Tibial nerve (tissue), 4 donors: ENCODE measurements at places on chromosomes 16 and 17.

DNA sequence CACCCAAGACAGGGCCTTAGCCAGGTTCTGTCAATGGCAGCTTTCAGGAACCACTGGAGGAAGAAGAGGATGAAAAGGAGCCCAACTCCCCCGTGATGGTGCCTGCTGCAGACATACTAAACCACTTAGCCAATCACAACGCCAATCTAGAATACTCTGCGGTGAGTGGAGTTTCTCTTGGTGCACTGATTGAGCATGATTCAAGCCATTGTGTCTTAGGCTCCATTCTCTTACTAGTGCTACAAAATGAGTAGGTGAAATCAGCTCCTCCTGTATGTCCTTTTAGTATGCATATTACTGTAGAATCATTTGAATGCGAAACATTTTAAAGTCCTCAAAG, 1.4 kb downstream of the SETD6 start:
- no peaks in the 10 kb centered on the region for H3K27me3 ChIP-seq
- H3K4me3 ChIP-seq: no peak overlapping the region
- H3K36me3 ChIP-seq: peaks cover 44% of the 10 kb centered on the region

GRCh38 chr17:4204710-4205173, 59.0 kb downstream of the ANKFY1 start:
- H3K4me3 ChIP-seq: no peak overlapping the region
- no peaks in the 10 kb centered on the region for H3K36me3 ChIP-seq
- H3K4me1 ChIP-seq: peaks cover 4% of the 10 kb centered on the region

- DNase-seq: no peak
- peaks cover 36% of the 10 kb centered on the region for H3K4me1 ChIP-seq
- H3K27me3 ChIP-seq: no peaks in the 10 kb centered on the region
- no peaks in the 10 kb centered on the region for H3K36me3 ChIP-seq
- H3K27ac ChIP-seq: peak overlapping the region; percentile 75
- H3K4me3 ChIP-seq: peak overlapping the region; percentile 95
Measured at GRCh38 chr17:64128787-64129514, 993 bp downstream of the ERN1 start.

DNA sequence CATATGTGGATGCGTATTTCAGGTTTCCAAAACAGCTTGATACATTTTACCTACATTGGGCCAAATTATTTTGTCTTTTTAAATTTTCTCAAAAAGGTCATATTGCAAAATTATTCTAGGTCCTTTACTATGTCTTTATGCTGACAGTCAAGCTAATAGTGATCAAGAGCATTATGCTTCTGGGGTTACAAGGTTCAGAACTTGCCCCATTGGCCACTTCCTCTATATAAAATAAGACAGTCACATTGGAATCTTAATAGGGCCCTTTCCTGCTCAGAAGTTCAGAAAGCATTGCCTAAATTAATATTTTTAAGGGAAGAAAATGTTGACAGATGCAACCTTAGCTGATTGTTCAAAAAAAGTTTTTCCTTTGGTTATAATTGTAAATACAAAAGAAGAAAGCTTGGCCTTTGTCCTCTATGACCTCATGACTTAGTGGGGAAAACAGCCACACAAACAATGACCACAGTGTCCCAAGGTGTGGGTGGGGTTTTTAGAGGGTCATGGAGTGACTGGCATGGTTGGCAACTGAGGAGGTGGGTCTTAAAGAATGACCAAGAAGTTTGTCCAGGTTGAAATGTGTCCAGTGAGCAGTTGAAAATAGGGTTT, 11.8 kb upstream of the RAB11FIP4 start:
- H3K27me3 ChIP-seq: no peaks in the 10 kb centered on the region

- no peak overlapping the region for H3K4me3 ChIP-seq
- no peak for DNase-seq
- H3K27ac ChIP-seq: no peak overlapping the region
- H3K4me1 ChIP-seq: no peaks in the 10 kb centered on the region
Measured at GRCh38 chr16:10045291-10045775, 136.9 kb downstream of the GRIN2A start.

DNA sequence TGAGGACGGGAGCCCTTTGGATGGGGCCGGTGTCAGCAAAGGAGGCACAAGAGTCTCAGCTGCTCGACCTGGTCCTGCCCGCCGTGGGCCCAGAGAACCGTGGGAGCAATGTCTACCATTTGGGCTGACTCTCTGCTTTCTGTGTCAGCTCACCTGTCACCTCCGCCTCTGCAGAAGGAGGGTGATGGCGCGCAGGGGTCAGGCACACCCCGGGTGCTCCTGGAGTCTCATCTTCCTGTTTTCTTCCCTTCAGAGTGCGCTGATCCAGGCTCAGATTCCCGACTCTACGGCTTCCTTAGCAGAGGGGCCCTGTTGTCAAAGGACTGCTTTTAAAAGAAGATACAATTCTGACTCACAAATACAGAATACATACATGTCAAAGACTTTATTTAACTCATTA, 167.1 kb downstream of the BANP start:
- DNase-seq: no peak
- H3K4me3 ChIP-seq: no peak overlapping the region
- H3K4me1 ChIP-seq: peaks cover 4% of the 10 kb centered on the region
- no peaks in the 10 kb centered on the region for H3K36me3 ChIP-seq
- H3K27ac ChIP-seq: no peak overlapping the region

GRCh38 chr17:68036304-68037147, 991 bp downstream of the KPNA2 start:
- DNase-seq: no peak
- peaks cover 5% of the 10 kb centered on the region for H3K36me3 ChIP-seq
- H3K27ac ChIP-seq: peak overlapping the region; percentile 80
- peaks cover 8% of the 10 kb centered on the region for H3K4me1 ChIP-seq

- peaks cover 6% of the 10 kb centered on the region for H3K4me1 ChIP-seq
- peak overlapping the region; percentile 20 for H3K27ac ChIP-seq
- peaks cover 7% of the 10 kb centered on the region for H3K27me3 ChIP-seq
Measured at GRCh38 chr17:3738562-3739295, 15.0 kb downstream of the HASPIN start.

GRCh38 chr16:85491798-85492294, 121.3 kb upstream of the GSE1 start:
- no peaks in the 10 kb centered on the region for H3K27me3 ChIP-seq
- no peaks in the 10 kb centered on the region for H3K4me1 ChIP-seq
- no peak overlapping the region for H3K4me3 ChIP-seq

DNA sequence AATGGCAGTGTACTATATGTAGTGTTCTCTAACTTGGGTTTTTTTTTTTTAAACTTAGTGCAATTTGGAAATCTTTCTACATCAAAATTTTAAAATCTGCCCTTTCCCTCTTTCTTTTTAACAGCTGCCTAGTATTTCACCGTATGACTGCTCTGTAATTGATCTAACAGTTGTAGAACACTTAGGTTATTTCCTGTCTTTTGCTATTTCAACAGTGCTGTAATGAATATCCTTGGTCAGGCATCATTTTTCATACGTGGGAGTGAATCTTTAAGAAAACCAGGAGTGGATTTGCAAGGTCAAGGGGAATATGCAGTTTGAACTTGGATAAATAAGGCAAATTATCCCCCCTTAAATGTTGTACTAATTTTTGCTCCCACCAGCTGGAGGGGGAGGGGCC, 3.8 kb downstream of the NLRC5 start:
- DNase-seq: no peak
- no peaks in the 10 kb centered on the region for H3K27me3 ChIP-seq
- no peaks in the 10 kb centered on the region for H3K4me1 ChIP-seq
- H3K27ac ChIP-seq: no peak overlapping the region
- no peaks in the 10 kb centered on the region for H3K36me3 ChIP-seq

GRCh38 chr17:74773871-74774286, 2.3 kb downstream of the NAT9 start:
- H3K36me3 ChIP-seq: no peaks in the 10 kb centered on the region
- no peak overlapping the region for H3K4me3 ChIP-seq
- DNase-seq: no peak
- no peaks in the 10 kb centered on the region for H3K27me3 ChIP-seq

GRCh38 chr16:57306676-57307341, 22.3 kb upstream of the PLLP start:
- H3K4me1 ChIP-seq: no peaks in the 10 kb centered on the region
- H3K27ac ChIP-seq: no peak overlapping the region
- DNase-seq: no peak
- H3K4me3 ChIP-seq: no peak overlapping the region

- DNase-seq: no peak
- H3K4me3 ChIP-seq: no peak overlapping the region
- H3K27me3 ChIP-seq: peaks cover 14% of the 10 kb centered on the region
- no peak overlapping the region for H3K27ac ChIP-seq
- H3K36me3 ChIP-seq: no peaks in the 10 kb centered on the region
- H3K4me1 ChIP-seq: no peaks in the 10 kb centered on the region
Measured at GRCh38 chr17:76986365-76986764, 118.2 kb downstream of the MGAT5B start.

DNA sequence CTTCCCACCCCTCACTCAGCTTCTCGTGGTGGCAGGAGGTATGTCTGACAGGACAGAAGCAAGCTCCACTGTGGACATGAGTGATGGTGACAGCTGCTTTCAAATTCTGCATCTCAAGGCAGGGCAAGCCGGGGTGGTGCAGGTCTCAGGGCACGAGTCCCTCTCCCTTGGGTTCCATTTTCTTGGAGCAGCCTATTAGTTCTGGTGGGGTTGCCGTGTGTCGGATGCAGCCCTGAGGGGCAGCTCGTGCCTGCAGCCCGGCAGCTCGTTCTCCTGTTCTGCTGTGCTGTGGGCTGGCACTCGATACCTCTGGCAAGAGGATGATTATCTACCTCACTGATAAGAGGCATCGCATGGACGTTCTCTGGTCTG, 16.5 kb upstream of the CLEC18C start:
- H3K27me3 ChIP-seq: no peaks in the 10 kb centered on the region
- no peak overlapping the region for H3K4me3 ChIP-seq
- H3K27ac ChIP-seq: no peak overlapping the region
- peaks cover 15% of the 10 kb centered on the region for H3K4me1 ChIP-seq

DNA sequence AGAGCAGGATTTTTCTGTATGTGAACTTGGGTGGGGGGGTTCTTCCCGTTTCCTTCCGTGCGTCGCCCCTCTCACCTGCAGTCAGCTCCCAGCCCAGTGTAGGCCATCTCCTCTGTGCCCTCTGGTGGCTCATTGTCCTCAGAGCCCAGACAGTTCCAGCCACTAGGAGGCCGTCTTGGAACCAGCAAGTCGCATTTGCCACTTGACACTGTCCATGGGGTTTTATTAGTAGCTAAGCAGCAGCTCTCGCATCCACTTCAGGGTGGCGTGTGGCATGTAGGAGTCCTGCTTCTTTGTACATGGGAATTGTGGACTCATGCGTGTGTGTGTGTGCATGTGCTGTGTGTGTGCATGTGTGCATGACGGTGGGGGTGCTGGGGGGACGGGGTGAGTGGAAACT, 74.0 kb downstream of the SEC14L1 start:
- H3K36me3 ChIP-seq: peaks cover 94% of the 10 kb centered on the region
- H3K4me1 ChIP-seq: peaks cover 29% of the 10 kb centered on the region
- no peaks in the 10 kb centered on the region for H3K27me3 ChIP-seq
- H3K4me3 ChIP-seq: no peak overlapping the region
- no peak for DNase-seq

- H3K36me3 ChIP-seq: no peaks in the 10 kb centered on the region
- no peaks in the 10 kb centered on the region for H3K4me1 ChIP-seq
- H3K27ac ChIP-seq: no peak overlapping the region
- no peaks in the 10 kb centered on the region for H3K27me3 ChIP-seq
- DNase-seq: no peak
Measured at GRCh38 chr16:59319871-59320270, 585.8 kb upstream of the GOT2 start.

DNA sequence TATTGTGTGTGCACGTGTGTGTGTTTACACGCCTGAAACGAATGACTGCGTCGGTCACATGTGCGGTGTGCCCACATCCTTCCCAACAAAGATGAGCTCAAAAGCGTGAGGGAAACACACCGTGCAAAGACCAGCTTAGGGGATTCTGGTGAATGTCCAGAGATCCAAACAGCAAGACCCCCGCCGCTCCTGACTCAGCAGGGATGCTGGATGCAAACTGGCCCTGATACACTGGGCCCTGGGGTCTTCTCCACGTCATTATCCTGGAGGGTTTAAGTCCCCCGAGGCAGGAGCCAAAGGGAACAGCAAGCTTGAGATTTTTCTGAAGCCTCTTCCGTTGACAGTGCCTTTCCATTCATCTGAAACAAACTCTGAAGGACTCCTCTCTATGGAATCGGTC, 59.2 kb downstream of the TBC1D16 start:
- no peaks in the 10 kb centered on the region for H3K27me3 ChIP-seq
- H3K36me3 ChIP-seq: no peaks in the 10 kb centered on the region
- H3K4me1 ChIP-seq: no peaks in the 10 kb centered on the region
- no peak for DNase-seq
- H3K4me3 ChIP-seq: no peak overlapping the region

GRCh38 chr16:53882310-53882709, 178.4 kb downstream of the FTO start:
- H3K27me3 ChIP-seq: no peaks in the 10 kb centered on the region
- H3K27ac ChIP-seq: no peak overlapping the region
- no peak overlapping the region for H3K4me3 ChIP-seq
- H3K4me1 ChIP-seq: peaks cover 7% of the 10 kb centered on the region
- DNase-seq: no peak

- no peaks in the 10 kb centered on the region for H3K36me3 ChIP-seq
- H3K4me3 ChIP-seq: no peak overlapping the region
- H3K27me3 ChIP-seq: peaks cover 31% of the 10 kb centered on the region
- H3K27ac ChIP-seq: no peak overlapping the region
Measured at GRCh38 chr17:41739661-41740352, 5.4 kb upstream of the HAP1 start.

- H3K4me3 ChIP-seq: no peak overlapping the region
- no peak for DNase-seq
- peaks cover 47% of the 10 kb centered on the region for H3K36me3 ChIP-seq
- no peak overlapping the region for H3K27ac ChIP-seq
- no peaks in the 10 kb centered on the region for H3K4me1 ChIP-seq
Measured at GRCh38 chr16:27644165-27644564, 94.2 kb downstream of the KATNIP start.

- peaks cover 54% of the 10 kb centered on the region for H3K4me1 ChIP-seq
- no peak overlapping the region for H3K4me3 ChIP-seq
- DNase-seq: peak; percentile 57
- no peaks in the 10 kb centered on the region for H3K27me3 ChIP-seq
- H3K27ac ChIP-seq: peak overlapping the region; percentile 93
Measured at GRCh38 chr16:19118938-19119431, 5.2 kb downstream of the ITPRIPL2 start.

DNA sequence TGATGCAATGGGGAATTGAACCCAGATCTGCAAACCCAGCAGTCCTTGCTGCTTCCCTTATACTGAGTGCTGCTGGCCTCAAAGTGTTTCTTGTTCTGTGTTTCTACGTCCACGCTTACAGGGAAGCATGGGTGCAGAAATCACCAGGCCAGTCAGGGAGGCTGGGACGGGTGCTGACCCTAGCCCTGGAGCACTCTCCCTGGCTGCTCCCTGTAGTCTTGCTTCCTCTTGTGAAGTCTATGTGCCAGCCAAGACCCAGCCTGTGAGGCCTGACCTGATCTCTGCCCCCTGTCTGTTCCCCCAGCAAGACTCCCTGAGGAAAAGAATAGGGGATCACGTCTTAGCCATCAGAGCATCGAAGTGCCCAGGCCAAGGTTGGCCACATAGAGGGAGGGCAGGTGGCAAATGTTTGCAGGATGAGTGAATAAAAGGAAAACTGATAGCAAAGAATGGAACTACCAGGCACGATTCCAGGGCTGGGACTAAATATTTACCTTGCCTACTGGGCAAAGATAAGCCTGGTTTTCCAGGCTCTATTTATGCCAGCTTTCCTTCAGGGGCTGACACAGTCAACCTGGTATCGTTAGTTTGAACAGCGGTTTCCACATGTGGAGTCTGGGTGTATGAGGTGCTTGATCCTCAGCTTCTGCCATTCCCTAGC, 41.2 kb upstream of the RHOT1 start:
- no peaks in the 10 kb centered on the region for H3K4me1 ChIP-seq
- H3K27me3 ChIP-seq: no peaks in the 10 kb centered on the region
- no peak overlapping the region for H3K4me3 ChIP-seq
- no peaks in the 10 kb centered on the region for H3K36me3 ChIP-seq

- H3K36me3 ChIP-seq: no peaks in the 10 kb centered on the region
- no peaks in the 10 kb centered on the region for H3K27me3 ChIP-seq
- H3K4me3 ChIP-seq: no peak overlapping the region
- no peak for DNase-seq
- no peak overlapping the region for H3K27ac ChIP-seq
Measured at GRCh38 chr17:34615326-34615725, 35.9 kb downstream of the TMEM132E start.
